ENCODE measurements at places on chromosomes 2 and 18.

GRCh38 chr2:73998933-73999332, 14.2 kb downstream of the TET3 start:
- no peak for DNase-seq

DNA sequence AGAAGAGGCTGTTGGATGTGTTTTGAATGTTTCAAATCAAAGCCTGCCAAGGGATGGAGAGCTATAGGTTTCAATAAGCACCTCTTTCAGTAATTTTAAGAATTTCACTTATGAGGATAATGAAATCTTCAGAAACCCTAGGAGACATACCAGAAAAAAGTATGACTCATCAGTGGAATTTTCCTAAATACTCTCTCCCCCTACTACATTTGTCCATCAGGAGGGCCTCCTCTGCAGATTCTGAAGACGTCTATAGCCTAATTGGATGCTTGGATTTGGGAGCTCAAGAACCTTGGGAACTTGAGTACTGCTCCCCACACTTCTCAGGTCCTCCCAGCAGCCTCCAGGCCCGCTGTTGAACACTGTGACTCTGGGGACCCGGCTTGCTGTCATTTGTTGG, 374.3 kb downstream of the SLC4A3 start:
- DNase-seq, result no peak

- DNase-seq, result no peak
Observed at GRCh38 chr18:74299746-74300145, 8.0 kb upstream of the CYB5A start.

GRCh38 chr2:52498077-52498750, 1269.4 kb upstream of the CHAC2 start:
- DNase-seq, result no peak

- no peak for DNase-seq
Observed at GRCh38 chr18:59065684-59066083, 74.0 kb upstream of the SEC11C start.

GRCh38 chr18:26439537-26439936, 108.8 kb downstream of the KCTD1 start:
- no peak for DNase-seq

DNA sequence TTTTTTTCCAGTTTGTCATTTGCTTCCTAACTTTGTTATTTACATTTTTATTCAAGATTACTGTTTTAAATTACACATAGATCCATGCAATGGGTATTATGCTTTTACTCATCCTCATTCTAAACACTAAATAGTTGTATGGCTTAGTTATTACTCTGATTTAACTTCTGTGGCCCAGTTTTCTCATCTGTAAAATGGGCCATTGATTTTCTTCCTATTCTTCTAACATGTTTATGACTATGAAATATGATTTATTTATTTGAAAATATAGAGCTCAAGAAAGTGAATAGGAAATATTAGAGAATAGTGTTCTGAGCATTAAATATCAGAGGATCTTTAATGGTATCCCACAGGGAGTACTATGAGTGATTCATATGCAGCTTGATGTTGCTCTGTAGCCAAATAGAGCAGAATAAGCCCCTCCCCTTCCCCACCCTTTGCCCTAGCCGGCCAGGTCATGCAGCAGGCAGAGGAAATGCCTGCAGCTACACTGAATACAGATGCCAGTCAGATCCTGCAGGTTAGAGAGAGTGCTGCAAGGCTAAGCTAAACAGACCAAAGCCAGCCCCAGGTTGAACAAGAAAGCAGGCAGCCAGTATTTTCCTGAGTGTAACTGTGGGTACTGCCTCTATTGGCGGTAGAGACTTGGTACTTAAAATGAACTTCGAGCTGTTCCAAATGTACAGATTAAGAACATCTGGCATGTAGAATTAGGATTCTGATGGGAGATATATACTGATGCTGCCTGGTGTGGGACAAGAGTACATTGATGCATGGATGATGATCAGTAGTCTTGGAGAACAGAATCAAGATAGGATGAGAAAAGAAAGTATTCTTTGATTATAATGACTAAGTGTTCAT, 11.7 kb upstream of the ACYP2 start:
- DNase-seq, result peak; percentile 59

DNA sequence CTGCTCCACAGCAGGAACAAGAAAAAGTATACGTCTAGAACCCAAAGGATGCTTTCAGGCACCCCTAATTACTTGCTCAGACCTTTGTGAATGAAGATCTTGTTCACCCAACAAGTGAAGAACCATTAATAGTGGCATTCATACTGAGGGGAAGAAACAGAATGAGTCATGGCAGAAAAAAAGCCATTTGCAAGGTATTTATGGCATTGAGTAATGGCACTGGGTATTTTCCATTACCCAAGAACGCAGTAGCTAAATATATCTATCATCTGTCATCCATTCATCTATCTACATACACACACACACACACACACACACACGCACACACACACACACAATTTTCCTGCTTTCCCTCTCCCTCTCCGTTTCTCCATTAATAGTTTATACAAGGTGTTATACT, 56.4 kb upstream of the XIRP2 start:
- DNase-seq, result peak; percentile 68

GRCh38 chr2:16438613-16439321, 226.9 kb downstream of the CYRIA start:
- DNase-seq, result no peak

GRCh38 chr2:112187805-112188596, 49.8 kb downstream of the FBLN7 start:
- peak; percentile 18 for DNase-seq

DNA sequence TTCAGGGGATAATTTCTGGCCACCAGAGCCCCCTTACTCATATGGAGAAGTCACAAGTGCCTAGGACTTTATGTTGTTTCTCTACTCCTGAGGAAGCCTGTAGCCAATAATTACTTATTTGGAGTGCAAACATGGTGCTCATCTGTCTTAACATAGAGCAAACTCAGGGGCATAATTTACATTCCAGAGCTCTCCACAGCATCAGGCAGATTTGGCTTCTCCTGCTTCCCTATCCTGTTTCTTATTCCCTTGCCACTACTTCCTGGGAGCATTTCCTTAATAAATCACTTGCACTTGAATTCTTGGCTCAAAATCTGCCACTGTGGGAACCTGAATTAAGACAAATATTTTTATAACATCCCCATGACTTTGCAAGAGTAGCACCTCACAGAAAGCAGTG, 960.9 kb downstream of the SOCS6 start:
- no peak for DNase-seq

GRCh38 chr2:105442721-105443120, 43.9 kb upstream of the FHL2 start:
- no peak for DNase-seq

Measured in foreskin melanocyte (primary cell).